Activated CD8-positive, alpha-beta T cell treated with anti-CD3 and anti-CD28 coated beads for 36 hours (primary cell): ENCODE measurements at places on chromosomes 2 and 18. TPM values are rescaled to one million over a fixed set of nuclear protein-coding genes. Genes with fewer than 3 reads are reported as not detected.

DNA sequence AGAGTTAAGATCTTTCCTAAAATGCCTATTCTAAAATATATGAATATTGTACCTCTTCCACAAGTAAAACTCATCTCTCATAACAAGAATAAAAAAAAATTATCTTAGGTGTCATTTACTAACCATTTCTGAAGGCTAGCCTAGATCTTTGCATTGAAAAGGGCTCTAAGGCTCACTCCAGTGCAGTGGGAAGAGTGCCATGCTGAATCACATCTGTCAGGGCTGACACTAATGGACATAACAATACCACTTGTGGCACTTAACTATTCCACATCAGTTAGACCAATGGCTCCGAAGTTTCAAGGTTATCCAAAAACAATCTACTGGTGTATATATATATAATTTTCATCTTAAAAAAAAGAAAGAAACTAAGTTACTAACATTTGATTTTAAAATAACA lies 130.2 kb downstream of the EXOC6B start:
- peaks cover 1% of the 10 kb centered on the region for H3K36me3 ChIP-seq
- no peak overlapping the region for H3K4me3 ChIP-seq
- H3K27ac ChIP-seq, result no peak overlapping the region
- H3K27me3 ChIP-seq, result no peaks in the 10 kb centered on the region
- no peaks in the 10 kb centered on the region for H3K4me1 ChIP-seq
- DNase-seq, result no peak

The CDH20 gene
- not detected for total RNA-seq

DNA sequence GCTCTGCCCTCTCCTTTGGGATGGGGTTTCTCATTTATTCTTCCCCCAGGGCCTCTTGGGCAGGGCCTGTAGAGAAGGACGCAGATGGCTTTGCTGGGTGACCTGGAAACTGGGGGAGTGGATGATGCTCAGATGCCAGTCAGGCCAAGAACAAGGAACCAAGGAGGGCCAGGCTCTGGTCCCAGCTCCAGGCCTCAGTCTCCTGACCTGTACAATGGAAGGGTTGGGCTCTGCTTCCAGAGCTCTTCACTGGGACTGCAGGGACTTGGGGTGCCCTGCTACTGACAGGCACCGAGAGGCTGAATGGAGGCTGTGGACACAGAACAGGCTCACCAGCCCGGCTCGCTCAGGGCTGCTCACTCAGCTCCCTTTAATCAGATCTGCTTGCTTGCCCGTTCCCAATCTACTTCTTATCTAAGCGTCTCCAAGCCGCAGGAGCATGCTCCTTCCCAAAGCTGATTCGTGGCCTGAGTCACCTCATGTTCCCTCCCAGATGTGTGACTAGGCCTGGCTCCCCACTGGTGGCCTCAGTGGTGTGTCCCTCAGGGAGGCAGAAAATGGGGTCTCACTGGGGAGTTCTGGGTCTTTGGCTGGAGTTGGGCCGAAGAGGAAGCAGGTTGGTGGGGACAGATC lies 82.6 kb upstream of the ODC1 start:
- H3K4me1 ChIP-seq, result no peaks in the 10 kb centered on the region
- no peak overlapping the region for H3K4me3 ChIP-seq
- no peak overlapping the region for H3K27ac ChIP-seq

DNA sequence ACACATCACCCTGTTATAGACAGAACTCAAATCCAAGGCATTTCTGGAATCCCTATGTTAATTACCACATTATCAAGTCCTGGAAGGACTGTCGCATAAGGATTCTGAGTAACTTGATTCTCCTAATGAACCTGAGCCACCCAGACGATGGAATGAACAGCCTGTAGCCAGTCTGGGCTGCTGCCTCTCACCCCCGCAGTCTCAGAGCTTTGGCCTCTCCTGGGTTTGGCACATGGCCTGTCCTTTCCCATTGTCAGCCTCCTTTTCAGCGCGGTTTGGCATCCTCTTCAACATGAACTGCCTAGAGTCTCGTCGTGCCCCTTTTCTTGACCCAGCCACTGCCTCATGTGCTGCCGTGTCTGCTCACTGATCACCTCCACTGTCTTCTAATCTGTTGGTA lies 147.6 kb downstream of the SLC8A1 start:
- H3K36me3 ChIP-seq, result no peaks in the 10 kb centered on the region
- DNase-seq, result no peak
- H3K4me3 ChIP-seq, result no peak overlapping the region
- H3K27ac ChIP-seq, result no peak overlapping the region
- no peaks in the 10 kb centered on the region for H3K27me3 ChIP-seq
- H3K4me1 ChIP-seq, result no peaks in the 10 kb centered on the region

- H3K4me3 ChIP-seq, result no peak overlapping the region
- no peaks in the 10 kb centered on the region for H3K36me3 ChIP-seq
- no peaks in the 10 kb centered on the region for H3K27me3 ChIP-seq
- H3K27ac ChIP-seq, result no peak overlapping the region
Measured at GRCh38 chr2:147045113-147045512, 799.7 kb upstream of the ACVR2A start.

GRCh38 chr2:19767899-19768298 lies 133.9 kb downstream of the TTC32 start:
- H3K27me3 ChIP-seq, result peaks cover 7% of the 10 kb centered on the region
- no peak overlapping the region for H3K4me3 ChIP-seq
- DNase-seq, result no peak
- no peaks in the 10 kb centered on the region for H3K36me3 ChIP-seq

GRCh38 chr2:27033253-27033852 lies 588 bp downstream of the TMEM214 start:
- DNase-seq, result no peak
- peak overlapping the region; percentile 94 for H3K4me3 ChIP-seq
- no peaks in the 10 kb centered on the region for H3K27me3 ChIP-seq
- H3K4me1 ChIP-seq, result peaks cover 31% of the 10 kb centered on the region

- H3K4me3 ChIP-seq, result no peak overlapping the region
- H3K36me3 ChIP-seq, result no peaks in the 10 kb centered on the region
- no peak for DNase-seq
- H3K27ac ChIP-seq, result no peak overlapping the region
Measured at GRCh38 chr2:55490554-55490953, 29.0 kb upstream of the CFAP36 start.

DNA sequence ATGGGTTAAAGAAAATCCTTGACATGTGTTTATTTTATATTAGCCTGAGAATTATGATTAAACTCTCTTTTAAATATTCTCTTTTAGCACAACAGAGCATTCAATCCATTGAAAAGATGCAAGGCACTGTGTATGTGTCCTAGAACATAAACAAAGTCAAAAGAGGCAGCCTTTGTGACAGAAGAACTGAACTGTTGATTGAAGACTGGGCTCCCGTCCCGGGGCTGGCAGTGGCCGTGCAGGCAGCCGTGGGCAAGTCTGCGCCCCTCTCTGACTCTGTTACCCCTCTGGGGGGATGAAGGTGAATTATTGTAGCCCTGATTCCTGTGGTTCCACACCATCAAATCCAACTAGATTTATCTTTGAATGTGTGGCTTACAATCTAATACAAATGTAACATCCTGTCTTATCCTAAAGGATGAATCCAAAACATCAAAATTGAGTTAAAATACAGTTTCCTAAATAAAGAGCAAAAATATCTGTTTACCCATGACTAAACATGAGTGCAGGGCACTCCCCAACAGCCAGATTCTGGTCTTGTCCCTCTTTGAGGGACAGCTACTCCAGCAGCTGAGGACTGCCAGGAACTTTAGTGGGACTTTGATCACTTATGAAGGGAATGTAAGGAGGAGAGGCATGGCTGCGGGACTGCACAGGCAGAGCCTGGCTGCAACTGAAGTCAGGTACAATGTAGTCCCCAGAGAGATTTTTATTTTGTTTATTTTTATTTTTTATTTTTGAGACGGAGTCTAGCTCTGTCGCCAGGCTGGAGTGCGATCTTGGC lies 37.3 kb upstream of the SH3BP4 start:
- no peaks in the 10 kb centered on the region for H3K36me3 ChIP-seq
- H3K27ac ChIP-seq, result no peak overlapping the region
- no peak for DNase-seq
- H3K4me3 ChIP-seq, result no peak overlapping the region
- H3K27me3 ChIP-seq, result peaks cover 3% of the 10 kb centered on the region

The INO80C gene
- total RNA-seq, result 23.3 TPM

The ALPP gene
- not detected for total RNA-seq

DNA sequence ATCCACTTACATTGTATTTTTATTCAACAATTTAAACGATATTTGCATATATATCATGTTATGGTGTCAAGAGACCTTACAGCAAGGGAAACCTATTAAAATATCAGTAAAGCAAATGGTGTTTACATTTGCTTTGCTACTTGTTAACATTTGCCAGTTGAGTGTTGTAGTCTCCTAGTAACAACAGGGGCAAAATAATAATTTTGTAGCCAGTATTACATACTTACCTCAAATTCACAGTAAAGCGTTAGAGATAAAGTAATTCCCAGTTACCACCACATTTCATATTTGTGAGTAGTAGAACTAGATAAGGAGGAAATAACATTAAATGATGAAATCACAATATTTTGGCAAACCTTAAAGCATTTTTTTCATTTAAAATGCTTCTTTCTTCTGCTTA lies 71.3 kb downstream of the FASTKD2 start:
- no peaks in the 10 kb centered on the region for H3K4me1 ChIP-seq
- no peak for DNase-seq
- no peak overlapping the region for H3K27ac ChIP-seq
- H3K4me3 ChIP-seq, result no peak overlapping the region
- H3K36me3 ChIP-seq, result peaks cover 4% of the 10 kb centered on the region
- no peaks in the 10 kb centered on the region for H3K27me3 ChIP-seq

DNA sequence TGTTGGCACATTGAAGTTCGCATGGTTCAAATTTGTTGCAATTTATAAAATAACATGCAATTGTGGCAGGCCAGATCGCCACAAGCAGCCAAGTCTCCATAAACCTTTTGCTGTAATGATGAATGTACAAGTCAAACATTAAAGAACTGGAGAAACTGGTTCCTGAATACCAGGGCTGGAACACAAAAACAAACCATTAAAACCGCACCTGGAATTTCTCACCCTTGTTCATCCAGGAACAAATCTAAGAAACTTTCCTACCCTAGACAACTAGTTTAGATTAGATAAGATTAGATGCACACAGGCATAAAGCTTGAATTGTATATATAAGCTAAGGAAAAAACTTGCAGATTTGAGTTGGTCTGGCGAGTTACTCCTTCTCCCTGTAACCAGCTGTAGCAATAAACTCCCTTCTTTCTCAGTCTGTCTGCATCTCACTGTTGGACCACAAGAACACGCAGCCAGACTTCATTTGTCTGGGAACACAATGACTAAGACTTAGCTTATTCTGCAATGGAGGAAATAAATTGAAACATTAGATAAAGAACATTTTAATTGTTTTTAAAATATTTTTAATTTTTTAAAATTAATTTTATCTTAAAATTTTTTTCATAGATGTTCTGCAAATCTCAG lies 1835.5 kb upstream of the LRRTM1 start:
- no peak overlapping the region for H3K4me3 ChIP-seq
- H3K27ac ChIP-seq, result no peak overlapping the region
- no peak for DNase-seq
- no peaks in the 10 kb centered on the region for H3K4me1 ChIP-seq
- H3K36me3 ChIP-seq, result no peaks in the 10 kb centered on the region
- no peaks in the 10 kb centered on the region for H3K27me3 ChIP-seq

The SLC23A3 gene
- 1.1 TPM for total RNA-seq

DNA sequence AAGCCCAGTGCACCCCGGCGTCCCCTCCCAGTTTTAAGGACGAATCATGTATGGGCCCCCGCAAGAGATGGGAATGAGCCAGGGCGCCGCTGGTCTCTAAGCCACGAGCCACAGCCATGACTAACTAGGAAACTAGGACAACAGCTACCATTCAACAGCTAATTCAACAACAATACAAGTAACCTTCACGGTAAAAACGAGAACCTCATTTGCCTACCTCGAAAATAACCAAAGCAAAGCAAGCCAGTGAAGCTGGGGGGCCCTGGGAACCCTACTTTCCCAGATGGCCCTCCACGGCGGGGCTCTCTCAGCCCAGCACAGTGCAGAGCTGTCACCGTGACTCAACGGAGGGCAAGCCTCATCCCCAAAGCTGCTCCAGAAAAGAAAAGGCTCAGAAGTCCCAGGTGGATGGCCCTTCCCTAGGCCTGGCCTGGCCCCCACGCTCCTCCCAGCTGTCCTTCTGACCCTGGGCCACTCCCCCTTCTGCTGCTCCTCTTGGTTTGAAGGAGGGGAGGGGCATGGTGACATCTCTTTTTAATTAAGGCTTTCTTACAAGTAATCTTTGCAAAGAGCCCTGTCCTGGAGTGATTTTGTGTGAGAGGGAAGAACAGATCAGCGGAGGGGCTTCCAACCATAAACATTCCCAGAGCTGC lies 126.3 kb downstream of the HDAC4 start:
- peak; percentile 65 for DNase-seq
- peaks cover 39% of the 10 kb centered on the region for H3K4me1 ChIP-seq
- peaks cover 3% of the 10 kb centered on the region for H3K36me3 ChIP-seq
- H3K27me3 ChIP-seq, result peaks cover 14% of the 10 kb centered on the region
- H3K27ac ChIP-seq, result peak overlapping the region; percentile 26

DNA sequence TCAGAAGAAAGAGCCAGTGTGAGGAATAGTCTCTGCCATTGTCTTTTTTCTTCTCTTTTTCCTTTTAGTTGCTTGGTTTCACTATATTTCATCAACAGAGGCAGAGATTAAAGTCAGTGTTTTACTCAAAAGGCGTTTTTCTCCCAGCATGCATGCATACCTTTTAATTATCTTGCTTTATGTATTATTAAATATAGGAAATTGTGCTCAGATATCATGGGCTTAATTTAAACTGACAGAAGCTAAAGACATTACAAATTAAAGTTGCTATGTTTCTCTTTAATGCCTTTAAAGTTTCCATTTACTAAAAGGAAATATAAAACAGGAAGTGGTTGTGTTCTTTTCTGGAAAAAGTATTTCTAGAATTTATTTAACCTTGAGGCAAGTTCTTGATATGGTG lies 223.3 kb upstream of the ATP5MC3 start:
- H3K4me1 ChIP-seq, result no peaks in the 10 kb centered on the region
- H3K27ac ChIP-seq, result no peak overlapping the region
- no peaks in the 10 kb centered on the region for H3K36me3 ChIP-seq
- peaks cover 3% of the 10 kb centered on the region for H3K27me3 ChIP-seq
- no peak overlapping the region for H3K4me3 ChIP-seq
- no peak for DNase-seq

GRCh38 chr2:57396355-57397098 lies 650.1 kb upstream of the VRK2 start:
- no peaks in the 10 kb centered on the region for H3K4me1 ChIP-seq
- no peaks in the 10 kb centered on the region for H3K27me3 ChIP-seq
- no peaks in the 10 kb centered on the region for H3K36me3 ChIP-seq

DNA sequence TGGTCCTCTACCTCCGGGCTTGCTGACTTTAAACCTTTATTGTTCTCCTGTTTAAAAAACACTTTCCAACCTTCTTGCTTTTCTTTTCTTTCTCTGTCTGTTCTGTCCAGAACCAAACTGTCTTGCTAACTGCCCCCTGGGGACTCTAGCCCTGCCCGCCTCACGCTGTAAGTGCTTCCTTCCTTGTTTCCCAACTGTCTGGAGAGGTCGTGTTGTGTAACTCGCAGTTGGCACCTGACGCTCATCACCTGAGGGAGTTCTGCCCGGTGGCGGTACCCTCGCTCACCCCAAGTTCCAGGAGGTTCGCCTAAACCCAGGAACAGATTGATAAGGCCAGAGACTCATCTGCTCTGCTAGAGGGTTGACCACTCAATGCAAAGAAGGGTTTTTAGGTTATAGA lies 123.4 kb downstream of the MTCL1 start:
- H3K36me3 ChIP-seq, result no peaks in the 10 kb centered on the region
- no peak for DNase-seq
- no peak overlapping the region for H3K27ac ChIP-seq
- no peaks in the 10 kb centered on the region for H3K4me1 ChIP-seq
- H3K27me3 ChIP-seq, result no peaks in the 10 kb centered on the region
- no peak overlapping the region for H3K4me3 ChIP-seq

- no peaks in the 10 kb centered on the region for H3K4me1 ChIP-seq
- no peak overlapping the region for H3K4me3 ChIP-seq
- no peak overlapping the region for H3K27ac ChIP-seq
Measured at GRCh38 chr2:75587954-75588587, 27.3 kb upstream of the EVA1A start.
